ENCODE measurements at places on chromosomes 2 and 18.

DNA sequence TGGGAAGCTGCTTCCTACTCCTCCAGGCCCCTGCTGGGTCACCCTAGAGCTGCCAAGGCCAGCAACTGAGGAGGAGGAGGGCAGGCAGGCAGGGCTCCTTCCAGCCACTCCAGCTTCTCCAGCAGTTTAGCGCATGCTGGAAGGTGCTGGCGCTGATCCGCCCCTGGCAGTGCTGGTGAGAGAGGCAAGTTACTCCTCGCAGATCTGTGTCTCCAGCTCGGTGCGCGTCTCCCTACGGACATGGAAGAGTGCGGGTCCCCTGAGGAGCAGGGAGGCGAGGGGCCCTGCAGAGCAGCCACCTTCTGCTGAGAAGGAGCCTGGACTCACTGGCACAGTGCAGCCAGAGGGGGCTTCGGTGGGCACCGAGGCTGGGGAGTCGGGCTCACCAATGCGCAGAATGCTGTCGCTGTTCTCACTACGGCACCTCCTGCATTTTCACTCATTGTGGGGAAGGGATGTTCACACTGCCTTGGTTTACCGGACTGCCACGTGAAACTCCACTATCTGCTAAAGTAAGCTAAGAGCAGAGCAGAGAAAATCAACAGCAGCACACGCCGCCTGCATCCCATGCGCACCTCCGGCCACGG is 206.0 kb downstream of the HDAC4 start:
- DNase-seq, result no peak

DNA sequence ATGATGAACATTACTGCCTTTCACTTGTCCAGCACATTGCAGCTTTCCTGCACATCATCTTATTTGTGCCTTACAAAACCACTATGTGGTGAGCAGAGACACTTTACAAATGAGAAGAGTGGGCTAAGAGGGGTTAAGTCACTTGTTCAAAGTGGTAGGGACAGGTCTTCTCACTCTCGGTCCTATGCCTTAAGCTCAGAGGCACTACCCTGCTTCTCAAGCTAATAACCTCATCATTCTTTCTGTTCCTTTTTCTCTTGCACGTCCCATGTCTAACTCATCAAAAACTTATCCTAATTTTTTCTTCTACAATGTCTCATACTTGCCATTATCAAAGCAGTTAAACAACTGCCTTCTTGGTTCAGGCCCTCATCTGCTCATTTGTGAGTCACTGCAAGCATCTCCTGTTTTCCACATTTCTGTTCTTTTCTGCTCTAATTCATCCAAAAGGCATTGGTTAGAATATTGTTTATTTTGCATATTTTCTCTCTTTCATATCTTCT is 21.9 kb upstream of the NCOA1 start:
- DNase-seq, result no peak

GRCh38 chr2:55009277-55010060 is 40.8 kb downstream of the RTN4 start:
- DNase-seq, result no peak

- no peak for DNase-seq
Observed at GRCh38 chr2:101064868-101065549, 62.9 kb downstream of the RPL31 start.

GRCh38 chr2:20079546-20080115 is 28.2 kb upstream of the LAPTM4A start:
- no peak for DNase-seq

DNA sequence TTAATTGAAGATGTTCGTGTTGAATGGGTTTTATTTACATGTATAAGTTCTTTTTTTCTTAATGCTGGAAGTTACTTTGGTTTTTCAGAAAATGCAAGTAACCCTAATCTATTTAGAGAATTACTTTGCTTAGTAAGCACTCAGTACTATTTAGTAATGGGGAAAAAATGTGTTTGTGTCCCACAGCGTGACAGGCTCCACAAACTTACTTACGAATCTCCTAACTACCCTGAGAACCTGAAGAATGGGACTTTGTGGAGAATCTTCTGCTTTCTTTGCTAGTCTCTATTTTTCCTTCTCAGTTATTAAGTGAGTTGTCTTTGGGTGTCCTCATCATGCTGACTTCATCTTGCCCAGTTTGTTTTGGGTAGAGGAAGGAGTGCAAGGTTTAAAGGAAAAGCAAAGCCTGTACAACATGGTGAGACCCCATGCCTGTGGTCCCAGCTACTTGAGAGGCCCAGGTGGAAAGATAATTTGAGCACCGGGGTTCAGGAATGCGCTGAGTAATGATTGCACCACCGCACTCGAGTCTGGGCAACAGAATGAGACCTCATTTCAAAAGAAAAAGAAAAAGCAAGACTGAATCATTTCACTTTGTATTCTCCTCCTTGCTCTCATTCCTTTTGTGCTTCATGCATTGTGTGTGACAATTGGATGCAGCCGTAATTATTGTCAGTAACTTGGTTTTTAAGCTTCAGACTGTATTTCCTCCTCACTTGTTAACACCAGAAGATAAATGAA is 10.2 kb downstream of the NEDD4L start:
- no peak for DNase-seq

DNA sequence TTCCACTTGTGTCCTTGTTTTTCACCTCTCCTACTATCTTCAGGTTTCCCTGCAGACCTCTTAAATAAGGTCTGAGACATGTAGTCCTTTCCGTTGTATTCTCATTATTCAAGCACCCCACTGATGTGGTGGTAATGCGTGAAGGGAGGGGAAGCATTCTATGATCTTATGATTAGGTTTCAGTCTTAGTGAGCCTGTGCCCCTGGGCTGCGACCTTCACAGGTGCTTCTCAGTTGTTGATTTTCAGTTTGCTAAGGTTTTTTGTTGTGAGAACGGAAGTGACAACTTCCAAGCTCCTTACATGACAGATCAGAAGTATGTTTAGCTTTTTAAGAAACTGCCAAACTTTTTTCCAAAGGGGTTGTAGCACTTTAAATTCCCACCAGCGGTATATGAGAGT is 41.3 kb downstream of the VPS54 start:
- no peak for DNase-seq

DNA sequence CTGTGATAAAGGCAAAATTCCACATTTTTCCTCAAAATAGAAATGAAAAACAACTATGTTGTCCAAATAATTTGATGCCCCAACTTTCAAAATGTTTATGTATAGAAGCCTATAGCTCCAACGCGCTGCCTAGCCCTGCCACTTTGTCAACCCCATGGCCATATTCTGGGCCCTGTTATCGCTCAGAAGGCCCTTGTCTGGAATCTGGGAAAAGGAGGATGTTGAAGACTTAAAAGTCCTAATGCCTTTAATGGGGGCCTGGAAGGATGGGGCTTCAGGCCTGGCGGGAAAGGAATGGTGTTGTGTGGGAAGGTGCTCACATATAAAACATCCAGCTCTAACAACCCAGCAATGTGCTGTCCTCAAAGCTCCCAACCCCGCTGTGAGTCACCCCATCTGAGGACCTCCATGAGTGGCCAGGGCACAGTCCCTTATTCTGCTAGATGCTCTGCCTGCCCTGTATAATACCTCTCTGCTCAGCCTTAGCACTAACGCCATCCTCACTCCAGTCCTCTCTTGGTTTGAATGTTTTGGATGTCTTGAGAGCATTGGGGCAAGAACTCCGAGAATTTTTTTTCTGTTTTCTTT is 86.0 kb downstream of the ACSL3 start:
- no peak for DNase-seq

DNA sequence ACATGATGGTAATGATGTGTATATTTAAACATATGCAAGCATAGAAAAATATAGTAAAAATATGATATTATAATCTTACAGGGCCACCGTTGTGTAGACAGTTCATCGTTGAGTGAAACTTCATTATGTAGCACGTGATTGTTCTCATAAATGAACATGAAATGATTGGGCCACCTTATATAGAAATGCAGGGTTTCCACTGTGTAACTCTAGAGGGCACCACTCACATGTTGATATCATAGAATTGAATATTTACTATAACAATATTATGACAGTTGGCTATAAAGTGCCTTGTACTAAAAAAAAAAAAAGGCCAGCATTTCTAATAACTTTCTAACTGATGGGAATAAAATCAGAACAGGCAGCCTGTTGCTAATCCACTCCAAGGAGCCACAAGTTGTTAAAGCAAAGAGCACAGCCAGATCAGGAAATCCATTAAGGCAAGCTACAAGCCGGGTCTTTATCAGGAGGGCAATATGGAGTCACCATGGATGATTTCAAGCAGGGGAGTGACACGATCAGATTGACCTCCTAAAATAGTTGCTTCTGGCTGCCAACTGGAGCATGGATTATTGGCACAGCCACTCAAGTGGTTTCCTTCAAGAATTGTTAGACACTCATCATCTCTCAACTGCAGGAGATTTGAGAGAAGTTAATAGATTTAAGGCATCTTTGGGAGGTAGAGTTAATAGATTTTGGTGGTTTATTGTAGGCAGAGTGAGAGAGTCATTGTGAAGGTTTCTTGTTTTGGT is 16.7 kb downstream of the IL1F10 start:
- no peak for DNase-seq

GRCh38 chr2:99675130-99675661 is 185.4 kb upstream of the REV1 start:
- no peak for DNase-seq

- no peak for DNase-seq
Observed at GRCh38 chr2:25229279-25230197, 61.2 kb upstream of the POMC start.

GRCh38 chr2:14524803-14525080 is 107.8 kb upstream of the LRATD1 start:
- no peak for DNase-seq

DNA sequence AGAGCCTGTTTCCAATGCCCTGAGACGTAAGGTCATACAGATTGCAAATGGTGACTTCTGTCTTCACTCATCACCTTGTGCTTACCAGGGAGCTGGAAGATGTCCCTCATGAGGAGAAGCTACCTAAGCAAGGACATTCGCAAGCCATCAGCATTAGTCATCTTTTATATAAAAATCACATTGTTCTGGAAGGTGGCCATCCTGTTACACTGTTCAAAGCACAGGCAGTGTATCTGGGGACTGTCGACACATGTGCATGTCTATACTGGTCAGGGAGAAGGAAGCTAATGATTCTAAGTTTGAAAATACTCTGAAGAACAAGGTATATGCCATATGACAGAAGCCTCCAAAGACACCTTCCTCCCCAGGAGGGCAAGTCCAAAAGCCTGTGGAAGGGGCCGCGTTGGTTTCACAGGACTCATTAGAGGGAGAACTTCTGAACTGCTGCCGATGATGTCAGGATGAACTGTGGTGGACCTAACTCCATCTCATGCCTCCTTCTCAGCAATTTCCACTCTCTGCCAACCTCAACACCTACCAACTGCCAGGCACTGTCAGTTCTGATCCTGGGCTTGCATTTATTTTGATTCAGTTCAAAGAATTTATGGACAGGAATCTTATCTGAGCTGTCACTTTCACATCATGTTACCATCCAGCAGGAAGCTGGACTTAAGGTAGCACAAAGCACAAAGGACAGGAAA is 39.4 kb downstream of the DNER start:
- DNase-seq, result no peak

DNA sequence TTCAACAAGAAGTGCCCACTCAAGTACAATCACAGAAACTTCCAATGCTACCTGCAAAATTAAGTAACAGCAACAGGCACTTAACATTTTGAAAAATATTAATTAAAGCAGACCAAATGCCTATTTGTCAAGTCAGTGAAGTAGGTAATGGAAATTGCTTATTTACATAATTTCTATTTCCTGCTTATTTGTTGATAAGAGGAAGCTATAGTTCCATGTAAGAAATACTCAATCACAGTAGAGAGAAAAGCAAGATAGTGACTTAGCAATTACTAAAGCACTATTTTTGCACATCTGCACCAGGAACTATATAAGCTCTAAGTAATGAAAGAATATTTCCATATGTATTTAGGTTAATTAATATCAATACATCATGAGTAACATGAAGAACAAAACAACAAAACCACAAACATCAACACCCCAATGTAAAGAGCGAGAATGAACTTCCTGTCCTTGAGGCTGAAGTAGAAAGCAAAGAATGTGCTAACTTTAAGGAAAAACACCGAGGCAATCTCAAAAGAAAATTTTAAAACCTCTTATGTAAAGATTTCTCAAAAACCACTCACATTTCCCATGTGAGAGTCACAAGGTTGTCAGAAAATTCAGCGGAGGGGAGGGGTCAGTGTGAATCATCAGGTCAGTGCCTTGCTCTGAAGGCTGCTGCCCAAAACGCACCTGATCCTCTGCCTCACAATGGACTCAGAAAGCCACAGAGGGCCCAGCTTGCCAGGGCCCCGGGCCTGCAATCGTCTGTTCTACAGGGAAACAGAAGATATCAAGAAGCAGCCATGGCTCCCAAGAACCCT is 12.5 kb downstream of the NPC1 start:
- no peak for DNase-seq

All from stimulated activated CD4-positive, alpha-beta T cell treated with anti-CD3 and anti-CD28 coated beads, TNF-alpha, amount 100 ng/mL, for 1 hour (primary cell).